Esophagus mucosa (tissue), 1 donor: ENCODE measurements at places on chromosomes 5 and 9. TPM values are rescaled to one million over a fixed set of nuclear protein-coding genes. Genes with fewer than 3 reads are reported as not detected.

MAMDC2 gene
- total RNA-seq, result 1.3 TPM

THOC3 gene
- 155 TPM for total RNA-seq

SCGB3A1 gene
- 26.6 TPM for total RNA-seq

TOMM5 gene
- total RNA-seq, result 73.6 TPM
